ENCODE measurements at places on chromosomes 5 and 9.

GRCh38 chr5:172141949-172142319, 46.1 kb downstream of the STK10 start:
- DNase-seq = no peak

DNA sequence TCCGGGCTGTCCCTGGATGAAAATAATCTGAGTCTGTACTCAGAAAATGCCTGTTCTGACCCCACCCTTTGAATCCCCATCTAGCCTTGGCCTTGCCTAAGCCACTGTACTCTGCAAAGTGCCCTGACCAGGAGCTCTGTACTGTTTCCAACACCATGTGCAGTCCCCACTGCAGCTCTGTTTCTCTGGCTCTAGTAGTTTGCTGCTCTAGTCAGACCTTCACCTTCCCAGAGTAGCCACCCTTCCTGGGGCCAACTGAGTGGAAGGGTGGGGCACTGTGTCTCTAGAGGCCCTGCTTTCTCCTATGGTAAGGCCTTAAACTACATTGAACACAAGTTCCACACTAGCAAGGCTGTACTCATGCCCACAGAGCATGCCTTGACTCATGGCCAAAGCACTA, 31.9 kb downstream of the P4HA2 start:
- DNase-seq = no peak

DNA sequence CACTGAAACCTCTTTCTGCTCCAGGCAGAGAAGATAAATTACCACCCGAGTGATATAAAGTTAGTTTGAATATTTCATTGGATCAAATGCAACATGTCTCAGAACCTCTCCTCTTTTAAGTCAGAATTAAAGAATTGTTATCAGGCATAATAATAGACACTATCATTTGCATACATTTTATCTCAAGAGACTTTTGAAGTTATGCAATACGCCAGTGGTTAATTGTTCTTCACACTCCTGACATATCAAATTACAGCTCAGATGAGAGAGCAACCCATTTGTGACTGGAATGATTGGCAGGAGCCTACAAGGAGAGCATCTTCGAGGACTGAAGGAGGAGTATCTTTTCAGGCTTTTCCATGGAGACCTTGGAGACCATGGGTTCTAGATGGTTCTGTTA, 452.2 kb downstream of the KDM4C start:
- DNase-seq = no peak

- no peak for DNase-seq
These were observed 29.9 kb upstream of the MTMR12 start for GRCh38 chr5:32342656-32343055.
